ENCODE measurements at places on chromosomes 1 and 21.

GRCh38 chr1:160520999-160521398, 2.1 kb downstream of the SLAMF6 start:
- no peak for DNase-seq

GRCh38 chr1:24913616-24914225, 16.4 kb downstream of the RUNX3 start:
- no peak for DNase-seq

- no peak for DNase-seq
Observed at GRCh38 chr1:14495381-14495780, 103.1 kb upstream of the KAZN start.

GRCh38 chr1:18578271-18578670, 52.4 kb upstream of the PAX7 start:
- DNase-seq, result no peak

- DNase-seq, result peak; percentile 26
Observed at GRCh38 chr1:240613356-240614142, 1.6 kb upstream of the GREM2 start.

- no peak for DNase-seq
Observed at GRCh38 chr21:33943293-33943692, 27.7 kb upstream of the ATP5PO start.

GRCh38 chr1:230256896-230257295, 169.2 kb downstream of the PGBD5 start:
- no peak for DNase-seq

DNA sequence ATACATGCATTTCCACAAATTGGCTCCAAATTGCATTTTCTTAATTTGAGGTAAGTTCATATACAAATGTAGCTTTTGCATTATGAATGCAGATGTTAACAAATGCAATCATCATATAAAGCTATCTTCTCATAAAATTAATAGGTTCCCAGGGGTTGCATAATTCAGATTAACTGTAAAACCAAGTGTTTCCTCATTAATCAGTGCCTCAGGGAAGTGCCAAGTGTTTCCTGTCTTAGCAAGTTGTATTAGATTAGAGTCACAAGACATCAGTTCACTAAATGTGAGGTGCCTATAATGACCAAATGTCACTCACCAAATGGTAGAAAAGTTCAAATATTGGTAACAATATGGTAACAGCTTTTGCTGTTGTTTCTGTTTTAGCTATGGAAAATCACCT, 140.8 kb downstream of the PTGER3 start:
- DNase-seq, result no peak

DNA sequence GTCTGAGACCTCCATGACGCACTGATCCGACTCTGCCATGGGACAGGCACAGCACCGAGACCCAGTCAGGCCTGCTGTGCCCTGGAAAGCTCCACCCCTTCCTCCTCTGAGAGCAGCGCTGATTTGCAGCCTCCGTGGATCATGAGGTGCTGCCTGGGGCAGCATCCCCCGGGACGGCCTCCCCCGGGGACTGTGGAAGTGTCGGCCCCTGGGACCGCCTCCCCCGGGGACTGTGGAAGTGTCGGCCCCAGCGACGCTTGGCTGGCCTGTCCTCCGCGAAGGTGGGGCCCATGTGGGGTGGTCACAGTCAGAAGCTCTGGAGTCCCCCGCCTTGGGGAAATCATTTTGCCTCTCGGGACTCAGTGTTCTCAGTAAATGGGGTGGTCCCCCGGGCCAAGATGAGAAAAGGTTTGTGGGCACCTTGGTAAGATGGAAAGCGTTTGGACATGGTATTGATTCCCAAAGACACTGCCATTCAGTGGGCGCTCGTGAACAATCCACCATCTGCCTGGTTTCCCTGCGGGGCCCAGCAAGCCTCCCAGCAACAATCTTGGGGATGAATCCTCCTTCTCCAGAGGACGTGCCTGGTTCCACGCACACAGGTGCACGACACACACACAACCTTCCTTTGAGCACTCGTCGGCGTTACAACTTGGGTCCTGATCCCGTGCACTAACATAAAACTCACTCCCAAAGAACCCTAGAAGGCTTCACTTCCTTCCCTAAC, 3.0 kb downstream of the TFF2 start:
- DNase-seq, result no peak

DNA sequence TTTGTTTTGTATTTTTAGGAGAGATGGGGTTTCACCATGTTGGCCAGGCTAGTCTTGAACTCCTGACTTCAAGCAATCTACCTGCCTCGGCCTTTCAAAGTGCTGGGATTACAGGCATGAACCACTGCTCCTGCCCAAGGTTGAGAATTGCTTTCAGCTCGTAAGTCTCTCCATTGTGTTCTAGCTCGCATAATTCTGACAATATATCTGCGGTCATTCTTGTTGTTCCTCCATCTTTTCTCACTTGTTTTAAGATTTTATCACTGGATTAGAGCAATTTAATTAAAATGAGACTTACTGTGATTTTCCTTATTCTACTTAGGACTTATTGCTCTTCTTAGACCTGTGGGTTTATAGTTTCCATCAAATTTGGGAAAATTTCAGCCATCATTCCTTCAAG, 102.9 kb downstream of the AHCTF1 start:
- DNase-seq, result no peak

- no peak for DNase-seq
Observed at GRCh38 chr1:43705334-43705733, 2.0 kb upstream of the ST3GAL3 start.

- DNase-seq, result no peak
Observed at GRCh38 chr1:187091666-187092065, 262.9 kb downstream of the PLA2G4A start.

DNA sequence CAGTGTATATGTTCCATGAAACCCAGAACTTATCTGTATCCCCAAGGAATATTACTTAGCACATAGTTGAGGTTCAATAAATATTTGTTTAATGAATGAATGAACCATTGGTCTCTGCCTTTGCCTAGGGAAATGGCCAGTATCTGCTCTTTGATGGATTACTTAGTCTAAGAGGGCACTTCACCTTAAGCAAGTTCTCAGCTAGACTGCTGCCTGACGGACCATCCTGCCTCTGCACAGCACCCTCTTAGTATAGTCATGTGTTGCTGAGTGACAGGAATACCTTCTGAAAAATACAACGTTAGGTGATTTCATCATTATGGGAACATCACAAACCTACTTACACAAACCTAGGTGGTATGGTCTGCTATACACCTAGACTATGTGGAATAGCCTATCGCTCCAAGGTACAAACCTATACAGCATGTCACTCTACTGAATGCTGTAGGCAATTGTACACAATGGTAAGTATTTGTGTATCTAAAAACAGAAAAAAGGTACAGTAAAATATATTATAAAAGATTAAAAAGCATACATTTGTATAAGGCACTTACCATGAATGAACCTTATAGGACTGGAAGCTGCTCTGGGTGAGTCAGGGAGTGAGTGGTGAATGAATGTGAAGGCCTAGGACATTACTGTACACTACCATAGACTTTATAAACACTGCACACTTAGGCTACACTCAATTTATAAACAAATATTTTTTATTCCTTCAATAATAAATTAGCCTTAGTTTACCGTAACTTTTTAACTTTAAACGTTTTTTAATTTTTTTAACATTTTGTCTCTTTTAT, 83.7 kb upstream of the LRRC8D start:
- DNase-seq, result no peak

- DNase-seq, result no peak
Observed at GRCh38 chr1:244941121-244941520, 76.8 kb upstream of the HNRNPU start.

- no peak for DNase-seq
Observed at GRCh38 chr1:2230781-2231531, 2.8 kb downstream of the SKI start.

GRCh38 chr1:75330624-75331023, 196.4 kb downstream of the LHX8 start:
- no peak for DNase-seq

- DNase-seq, result no peak
Observed at GRCh38 chr1:175116903-175117302, 49.3 kb downstream of the TNN start.

DNA sequence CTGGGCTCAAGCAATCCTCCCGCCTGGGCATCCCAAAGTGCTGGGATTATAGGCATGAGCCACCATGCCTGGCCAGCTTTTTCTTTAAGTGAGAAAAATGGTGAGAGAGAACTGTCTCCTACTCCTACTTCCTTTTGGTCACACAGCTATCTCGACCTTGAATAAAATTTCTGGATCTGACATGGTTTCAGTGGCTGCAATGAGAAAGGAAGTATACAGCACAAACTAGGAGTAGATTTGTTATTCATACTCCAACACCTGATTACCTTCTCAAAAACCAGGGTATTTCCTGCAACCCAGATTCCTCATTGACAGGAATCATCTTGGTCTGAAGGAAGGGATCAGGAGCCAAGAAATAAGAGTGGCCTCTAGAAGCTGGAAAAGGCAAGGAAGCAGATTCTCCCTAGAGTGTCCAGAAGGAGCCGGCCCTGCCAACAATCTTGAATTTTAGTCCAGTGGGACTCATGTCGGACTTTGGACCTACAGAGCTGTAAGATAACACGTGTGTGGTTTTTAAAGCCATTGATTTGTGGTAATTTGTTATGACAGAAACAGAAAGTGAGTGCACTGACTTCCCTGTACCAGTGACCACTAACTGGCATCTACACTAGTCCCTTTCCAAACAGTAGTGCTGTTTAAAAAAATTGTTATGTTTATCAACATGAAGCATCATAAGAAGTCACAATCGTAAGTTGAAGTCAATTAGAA, 516.6 kb downstream of the SMYD3 start:
- DNase-seq, result no peak

GRCh38 chr1:16209847-16210407, 2.5 kb downstream of the ARHGEF19 start:
- DNase-seq, result no peak

GRCh38 chr1:55127827-55128343, 87.3 kb downstream of the USP24 start:
- no peak for DNase-seq

DNA sequence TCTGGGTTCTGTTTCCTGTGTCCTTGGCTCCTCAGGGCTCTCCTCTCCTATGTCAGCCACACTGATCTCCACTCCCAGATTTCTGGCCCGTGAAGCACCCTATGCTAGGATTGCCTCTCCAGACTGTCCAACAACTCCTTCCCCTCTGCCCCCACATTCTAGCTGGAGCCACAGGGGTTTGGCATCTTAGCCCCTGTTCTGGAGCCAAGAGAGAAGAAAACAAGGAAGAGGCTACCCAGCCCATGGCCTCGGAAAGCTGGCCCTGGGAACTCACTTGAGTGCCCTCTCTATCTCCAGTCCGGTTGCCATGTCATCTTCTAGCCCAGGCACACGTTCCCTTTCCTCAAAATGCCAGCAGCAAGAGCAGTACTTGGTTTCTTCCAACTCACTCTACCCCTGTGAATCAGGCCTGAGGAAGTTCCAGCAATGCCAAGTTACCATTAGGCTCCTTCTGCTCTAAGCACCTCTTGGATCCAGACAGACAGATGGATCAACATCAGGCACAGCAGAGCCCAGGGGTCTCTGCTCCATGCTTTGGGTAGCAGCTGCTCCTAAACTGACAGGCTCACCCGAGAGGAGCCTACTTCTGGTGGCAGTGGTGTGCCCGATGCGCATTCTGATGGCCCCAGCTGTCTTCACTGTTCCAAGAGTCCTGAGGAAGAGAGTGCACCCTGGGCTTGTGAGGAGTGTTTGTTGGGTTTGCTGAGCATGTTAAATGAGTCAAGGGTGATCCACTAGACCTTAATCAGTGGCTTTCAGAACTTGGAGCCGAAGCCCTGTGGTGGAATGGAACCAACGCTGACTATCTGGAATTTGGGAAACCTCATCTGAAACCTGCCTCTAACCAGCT, 11.6 kb upstream of the GPR61 start:
- peak; percentile 74 for DNase-seq

- DNase-seq, result no peak
Observed at GRCh38 chr1:9291914-9292360, 757 bp upstream of the SPSB1 start.

DNA sequence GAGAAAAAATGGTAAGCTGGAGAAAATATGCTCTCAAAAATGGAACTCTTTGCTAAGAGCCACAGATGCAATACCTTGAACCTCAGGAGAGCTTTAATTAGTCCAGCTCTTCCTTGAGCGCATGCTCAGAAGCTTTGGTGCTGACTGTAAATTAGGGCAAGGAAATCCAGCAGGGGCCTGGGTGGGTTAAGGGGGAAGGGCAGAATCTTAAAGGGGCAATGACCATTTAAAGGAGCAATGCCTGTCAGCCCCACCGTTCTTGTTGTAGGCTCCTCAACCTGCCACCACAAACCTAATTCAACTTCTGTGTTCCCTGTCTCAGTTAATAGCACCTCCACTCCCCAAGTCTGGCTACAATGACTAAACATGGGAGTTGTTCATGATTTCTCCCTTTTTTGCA, 6.8 kb upstream of the SLC22A15 start:
- DNase-seq, result no peak

DNA sequence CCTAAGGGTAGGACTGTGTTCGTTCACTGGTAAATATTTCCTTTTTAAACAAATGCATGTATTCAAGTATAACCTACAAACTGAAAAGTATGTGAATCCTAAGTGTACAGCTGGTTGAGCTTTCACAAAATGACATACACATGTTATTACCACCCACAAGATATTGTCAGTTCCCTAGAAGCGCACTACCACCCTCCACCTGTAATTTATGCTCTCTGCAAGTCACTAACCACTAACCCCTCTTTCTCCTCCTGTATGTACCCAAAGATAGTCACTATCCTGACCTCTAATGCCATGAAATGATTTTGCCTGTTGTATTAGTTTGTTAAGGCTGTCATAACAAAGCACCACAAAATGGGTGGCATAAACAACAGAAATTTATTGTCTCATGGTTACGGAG, 82.8 kb upstream of the CHODL start:
- DNase-seq, result no peak

All from NCI-H1694 treated with DMSO at 0.1 percent for 48 hours (cell line).